ENCODE measurements at places on chromosomes 16 and 17.

- no peak for DNase-seq
Measured at GRCh38 chr17:8244768-8245167, 3.1 kb downstream of the CTC1 start.

GRCh38 chr17:44362949-44363612 lies 572 bp downstream of the FAM171A2 start:
- peak; percentile 58 for DNase-seq

GRCh38 chr17:43341715-43342588 lies 56.8 kb upstream of the ARL4D start:
- DNase-seq: no peak

- no peak for DNase-seq
Measured at GRCh38 chr17:21542991-21543390, 149.3 kb upstream of the KCNJ18 start.

GRCh38 chr17:336110-337021 lies 16.2 kb downstream of the RPH3AL start:
- DNase-seq: no peak

- no peak for DNase-seq
Measured at GRCh38 chr16:88057656-88058055, 106.4 kb downstream of the BANP start.

DNA sequence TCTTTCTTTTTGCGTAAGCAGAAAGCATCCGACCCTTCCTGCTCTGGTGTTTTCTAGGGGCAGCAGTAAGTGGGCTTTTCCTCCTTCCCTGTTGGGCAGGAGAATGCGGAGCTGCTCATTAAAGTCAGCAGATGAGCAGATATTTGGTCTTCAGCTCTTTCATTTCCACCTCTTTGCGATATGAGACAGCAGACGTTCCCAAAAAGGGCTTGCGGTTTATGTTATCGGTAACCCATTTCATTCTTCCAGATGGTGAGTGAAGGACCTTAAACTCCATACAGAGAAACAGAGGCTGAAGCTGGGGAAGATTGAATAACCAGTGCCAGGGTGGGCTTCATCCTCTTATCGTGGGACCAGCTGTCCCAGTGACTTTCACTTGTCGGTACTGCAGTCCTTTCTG lies 40.7 kb downstream of the KSR1 start:
- DNase-seq: no peak

DNA sequence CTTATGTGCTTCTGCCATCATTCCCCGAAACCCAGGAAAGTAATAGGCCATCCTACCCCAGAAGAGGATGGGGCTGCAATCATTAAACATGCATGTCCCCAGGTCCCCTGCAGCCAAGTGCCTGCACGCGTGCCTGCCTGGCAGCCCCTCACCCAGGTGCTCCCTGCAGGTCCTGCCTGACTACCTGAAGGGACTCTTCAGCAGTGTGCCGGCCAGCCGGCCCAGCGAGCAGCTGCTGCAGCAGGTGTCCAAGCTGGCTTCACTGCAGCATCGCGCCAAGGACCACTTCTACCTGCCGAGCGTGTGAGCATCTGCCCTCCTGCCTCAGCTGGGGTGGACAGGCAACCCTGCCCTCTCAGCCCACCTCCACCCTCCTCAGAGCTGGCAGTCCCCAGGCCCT lies 16.2 kb upstream of the ALKBH5 start:
- DNase-seq: no peak

DNA sequence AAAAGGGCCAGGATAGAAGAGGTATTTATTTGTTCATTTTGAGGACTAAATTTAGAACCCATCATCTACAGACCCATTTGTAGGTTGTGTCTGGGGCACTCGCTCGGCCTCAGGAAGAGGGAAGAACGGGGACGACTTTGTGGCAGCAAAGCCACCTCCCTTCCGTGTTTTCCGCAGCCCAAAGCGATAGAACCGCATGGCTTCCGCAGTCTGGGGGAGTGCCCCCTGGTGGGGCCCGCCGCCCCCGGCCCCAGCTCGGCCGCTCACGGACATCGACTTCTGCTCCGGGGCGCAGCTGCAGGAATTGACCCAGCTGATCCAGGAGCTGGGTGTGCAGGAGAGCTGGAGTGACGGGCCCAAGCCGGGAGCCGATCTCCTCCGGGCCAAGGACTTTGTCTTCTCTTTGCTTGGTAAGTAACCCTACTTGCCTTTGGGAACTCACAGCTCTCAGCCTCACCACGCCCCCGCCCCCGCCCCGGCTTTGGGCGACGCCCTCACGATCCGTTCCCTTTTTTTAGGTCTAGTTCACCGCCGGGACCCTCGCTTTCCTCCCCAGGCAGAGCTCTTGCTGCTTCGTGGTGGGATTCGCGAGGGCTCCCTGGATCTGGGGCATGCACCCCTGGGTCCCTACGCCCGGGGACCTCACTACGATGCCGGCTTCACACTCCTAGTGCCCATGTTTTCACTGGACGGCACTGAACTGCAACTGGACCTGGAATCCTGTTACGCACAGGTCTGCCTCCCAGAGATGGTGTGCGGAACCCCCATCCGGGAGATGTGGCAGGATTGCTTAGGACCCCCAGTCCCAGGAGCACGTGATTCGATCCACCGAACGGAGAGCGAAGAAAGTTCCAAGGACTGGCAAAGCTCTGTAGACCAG lies 681 bp downstream of the TMEM102 start:
- DNase-seq: no peak

- no peak for DNase-seq
Measured at GRCh38 chr16:88725609-88726407, 19.5 kb downstream of the CTU2 start.

DNA sequence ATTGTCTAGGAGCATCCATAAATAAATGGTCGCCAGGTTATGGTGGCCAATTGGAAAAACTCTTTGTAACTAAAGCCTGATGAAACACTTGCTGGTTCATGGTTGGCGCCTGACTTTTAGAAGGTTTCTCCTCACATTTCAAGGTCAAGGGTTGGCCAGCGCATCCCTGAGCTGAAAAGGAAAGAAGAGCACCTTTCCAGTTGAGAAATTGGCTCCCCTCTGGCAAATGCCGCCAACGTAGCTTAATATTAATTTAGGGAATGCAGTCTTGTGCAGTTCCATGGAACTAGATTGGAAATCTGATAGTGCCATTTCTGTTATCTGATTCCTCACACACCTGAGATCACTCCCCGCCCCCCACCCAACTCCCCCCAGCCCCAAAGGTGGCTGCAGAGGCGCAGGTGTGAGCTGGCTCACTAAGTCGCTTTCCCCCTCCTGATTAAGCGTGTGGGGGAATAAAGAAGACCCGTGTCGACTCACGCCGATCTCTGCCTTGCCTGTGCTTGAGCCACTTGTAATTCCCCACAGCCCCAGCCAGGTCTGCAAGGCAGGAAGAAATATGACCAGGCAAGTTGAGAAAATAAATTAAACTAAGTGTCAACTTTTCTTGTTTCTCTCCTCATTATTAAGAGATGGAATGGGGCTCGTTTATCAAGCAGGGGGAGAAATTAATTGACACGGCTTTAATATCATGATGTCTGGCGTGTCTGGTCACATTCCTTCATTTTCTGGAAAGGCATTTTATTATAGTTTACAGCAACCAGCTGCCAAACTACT lies 157.7 kb downstream of the CCDC182 start:
- no peak for DNase-seq

DNA sequence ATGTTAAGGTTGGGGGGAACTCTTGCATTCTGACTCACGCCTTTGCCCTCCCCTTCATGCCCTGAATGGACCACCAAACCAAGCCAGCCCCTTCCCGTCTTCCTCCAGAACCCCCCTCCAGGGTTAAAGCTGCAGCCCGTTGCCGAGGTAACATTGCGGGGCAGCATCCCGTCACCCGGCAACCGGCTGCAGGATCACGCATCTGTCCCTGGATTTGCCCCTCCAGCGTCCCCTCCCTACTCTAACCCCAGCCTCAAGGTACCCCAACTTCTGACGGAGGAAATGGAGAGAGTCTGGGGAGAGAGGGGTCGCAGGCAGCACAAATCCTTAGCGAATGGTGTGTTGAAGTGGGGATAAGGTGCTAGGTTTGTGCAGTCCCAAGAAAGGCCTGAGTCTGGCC lies 563 bp upstream of the NLGN2 start:
- no peak for DNase-seq

DNA sequence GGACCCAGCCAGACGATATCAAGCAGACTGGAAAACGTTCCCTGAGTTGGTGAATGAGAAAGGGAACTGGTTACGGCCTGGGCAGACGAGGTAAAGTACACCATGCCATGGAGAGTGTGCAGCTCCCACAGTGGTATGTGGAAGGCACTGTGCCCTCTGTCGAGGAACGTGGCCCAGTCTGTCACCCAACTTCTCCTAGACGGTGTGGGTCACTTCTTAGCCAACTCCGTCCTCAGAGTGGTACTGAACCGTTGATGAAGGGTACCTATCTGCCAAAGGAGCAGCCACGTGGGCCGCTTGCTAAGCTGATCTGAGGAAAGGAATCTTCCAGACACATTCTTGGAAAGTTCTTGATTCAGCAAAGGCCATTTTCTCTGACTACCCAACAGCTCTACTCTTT lies 56.0 kb upstream of the AXIN2 start:
- no peak for DNase-seq

- DNase-seq: no peak
Measured at GRCh38 chr16:11080327-11080967, 136.1 kb downstream of the CLEC16A start.

GRCh38 chr17:77145612-77146245 lies 5.0 kb downstream of the SEC14L1 start:
- peak; percentile 75 for DNase-seq

GRCh38 chr17:20010099-20010863 lies 1.1 kb downstream of the SPECC1 start:
- peak; percentile 69 for DNase-seq

DNA sequence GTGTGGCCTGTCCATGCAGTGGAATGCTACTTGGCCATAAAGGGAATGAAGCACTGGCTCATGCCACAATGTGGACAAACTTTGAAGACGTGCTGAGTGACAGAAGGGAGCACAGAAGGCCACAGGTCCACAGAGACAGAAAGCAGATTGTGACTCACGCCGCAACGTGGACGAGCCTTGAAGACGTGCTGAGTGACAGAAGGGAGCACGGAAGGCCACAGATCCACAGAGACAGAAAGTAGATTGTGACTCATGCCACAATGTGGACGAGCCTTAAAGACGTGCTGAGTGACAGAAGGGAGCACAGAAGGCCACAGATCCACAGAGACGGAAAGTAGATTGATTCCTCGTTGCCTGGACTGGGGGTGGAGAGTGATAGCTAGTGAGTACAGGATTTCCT lies 19.2 kb downstream of the ZC3H18 start:
- DNase-seq: no peak

DNA sequence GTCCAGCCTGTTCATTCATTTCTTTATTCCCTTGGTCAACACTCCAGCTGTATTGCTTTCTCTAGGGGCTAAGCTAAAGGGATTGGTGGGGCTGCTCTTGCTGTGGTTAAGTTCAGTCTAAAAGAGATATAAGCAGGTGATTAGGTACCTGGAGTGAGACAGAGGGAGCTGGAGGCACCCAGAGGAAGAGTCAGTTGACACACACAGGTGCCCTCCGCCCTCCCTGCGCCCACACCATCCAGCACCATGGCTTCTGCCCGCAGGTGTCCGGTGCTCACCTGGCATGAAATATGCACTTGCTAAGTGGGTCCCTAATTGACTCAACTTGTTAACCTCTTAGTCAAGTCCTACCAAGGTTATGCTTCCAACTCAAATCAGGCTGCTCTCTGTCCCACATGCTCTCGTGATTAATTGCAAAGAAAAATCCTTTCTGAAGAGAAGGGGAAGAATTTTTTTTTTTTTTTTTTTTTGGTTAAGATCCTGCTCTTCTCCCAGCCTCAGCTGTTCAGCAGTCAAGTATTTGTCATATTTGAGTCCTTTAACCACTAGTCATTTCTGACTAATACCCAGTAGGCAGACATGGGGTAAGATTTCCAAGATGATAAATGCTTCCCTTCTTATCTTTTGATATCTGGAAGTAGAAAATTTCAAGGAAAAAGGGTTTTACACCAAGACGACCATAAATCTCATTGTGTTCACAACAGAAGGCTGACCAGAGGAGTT lies 199.8 kb upstream of the WSCD1 start:
- DNase-seq: no peak

DNA sequence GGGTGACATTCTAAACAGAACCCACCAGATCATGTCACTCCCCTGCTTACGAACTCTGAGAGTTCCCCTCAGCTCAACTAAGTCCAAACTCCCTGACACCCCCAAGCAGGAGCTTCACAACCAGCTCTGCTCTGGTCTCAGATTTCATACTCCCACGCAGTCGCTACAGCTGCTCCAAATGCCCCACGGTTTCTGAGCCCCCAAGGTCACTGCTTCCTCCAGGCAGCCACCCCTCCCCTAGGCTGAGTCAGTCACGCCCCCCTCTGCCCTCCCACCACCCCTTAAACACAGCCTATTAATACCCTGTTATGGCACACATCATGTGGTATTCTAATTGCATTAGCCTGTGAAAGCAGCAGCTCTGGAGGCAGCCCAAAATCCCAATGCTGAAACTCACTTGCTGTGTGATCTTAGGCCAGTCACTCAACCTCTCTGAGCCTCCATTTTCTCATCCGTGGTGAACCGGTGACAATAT lies 51.5 kb downstream of the GSG1L start:
- peak; percentile 43 for DNase-seq

- no peak for DNase-seq
Measured at GRCh38 chr17:50911890-50912289, 45.7 kb upstream of the TOB1 start.

- no peak for DNase-seq
Measured at GRCh38 chr17:80989586-80989913, 2.1 kb upstream of the CHMP6 start.

GRCh38 chr17:45234641-45235415 lies 13.1 kb downstream of the FMNL1 start:
- peak; percentile 61 for DNase-seq

DNA sequence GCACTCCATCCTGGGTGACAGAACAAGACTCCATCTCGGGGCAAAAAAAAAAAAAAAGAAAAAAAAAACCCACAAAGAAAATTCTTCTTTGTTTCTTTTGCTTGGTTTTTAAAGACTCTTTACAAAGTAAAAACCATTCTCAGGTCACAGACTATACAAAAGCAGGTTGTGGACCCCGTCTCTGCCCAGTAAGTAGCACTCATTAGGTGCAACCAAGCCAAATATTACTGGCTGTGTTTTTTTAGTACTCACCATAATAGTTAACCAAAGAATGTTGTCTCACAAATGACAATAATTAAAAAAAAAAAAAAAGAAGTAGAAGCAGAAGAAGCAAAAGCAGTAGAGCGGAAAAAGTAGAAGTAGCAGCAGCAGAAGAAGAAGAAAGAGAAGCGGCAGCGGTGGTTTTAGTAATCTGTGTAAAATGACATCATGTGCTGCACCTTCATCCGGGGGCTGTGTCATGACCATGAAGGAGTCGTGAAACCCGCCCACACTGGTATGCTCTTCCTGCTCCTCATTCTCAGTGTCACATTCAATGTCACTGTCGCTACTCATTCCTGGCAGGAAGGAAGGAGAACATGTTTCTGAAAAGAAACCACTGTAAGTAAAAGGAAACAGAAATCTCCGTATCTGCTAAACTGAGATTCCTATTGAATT lies 105.4 kb downstream of the TRIM37 start:
- DNase-seq: peak; percentile 63

Measured in HTR-8/SVneo (cell line).